ENCODE measurements at places on chromosomes 4 and X. TPM values are rescaled to one million over a fixed set of nuclear protein-coding genes. Genes with fewer than 3 reads are reported as not detected.

Gene ENAM
- not detected for total RNA-seq

DNA sequence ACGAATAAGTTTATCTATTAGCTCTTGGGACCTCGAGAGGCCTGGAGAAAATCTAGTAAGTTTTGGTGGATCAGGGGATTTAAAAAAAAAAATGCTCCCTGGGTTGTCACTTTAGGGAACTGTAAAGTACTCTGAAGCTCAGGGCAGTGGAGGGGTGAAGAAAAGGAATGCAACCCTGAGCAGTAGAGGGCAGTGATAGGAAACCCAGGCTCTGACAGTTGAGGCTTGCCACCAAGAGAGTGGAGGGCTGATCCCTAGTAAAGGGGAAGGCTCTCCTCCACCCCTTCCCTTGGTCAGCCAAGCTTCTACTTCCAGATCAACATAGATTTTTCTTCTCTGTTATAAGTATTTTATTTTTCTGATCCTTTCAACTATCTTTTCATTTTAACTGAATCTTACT lies 73.1 kb downstream of the FBXO8 start:
- no peak overlapping the region for H3K27ac ChIP-seq
- peaks cover 75% of the 10 kb centered on the region for H3K27me3 ChIP-seq
- H3K4me1 ChIP-seq = no peaks in the 10 kb centered on the region
- H3K36me3 ChIP-seq = no peaks in the 10 kb centered on the region

Gene GPR82
- 0.16 TPM for total RNA-seq

Gene MAGEA11
- total RNA-seq = not detected

DNA sequence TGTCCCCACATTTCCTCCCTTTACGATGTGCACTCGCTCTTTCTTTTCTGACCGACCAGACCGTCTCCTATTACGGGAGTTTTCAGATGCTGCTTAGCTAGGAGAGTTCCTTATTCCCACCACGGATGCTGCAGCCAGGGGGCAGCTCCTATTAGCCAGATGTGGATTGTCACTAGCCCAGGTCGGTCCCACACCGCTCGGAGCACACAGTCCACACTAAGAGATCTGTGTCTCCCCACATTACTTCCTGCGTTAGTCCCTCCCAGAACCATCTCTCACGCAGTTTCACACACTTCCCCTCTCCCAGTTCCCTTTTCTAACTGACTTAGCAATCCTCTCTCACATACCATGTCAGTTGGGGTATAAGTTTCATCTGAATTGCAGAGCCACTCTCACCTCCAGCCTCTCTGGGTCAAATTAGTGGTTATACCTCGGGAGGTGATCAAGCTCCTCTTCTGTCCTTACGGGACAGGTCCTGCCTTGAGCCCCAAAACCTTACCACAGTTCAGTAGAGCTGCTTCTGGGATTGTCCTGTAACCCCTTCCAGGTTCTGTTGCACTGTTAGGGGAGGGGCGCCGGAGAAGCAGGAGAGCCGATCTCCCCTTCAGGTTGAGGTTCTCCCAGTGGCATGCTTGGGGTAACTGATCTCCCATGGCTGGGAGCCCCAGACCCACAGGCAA lies 28.2 kb downstream of the SULT1E1 start:
- H3K27me3 ChIP-seq = no peaks in the 10 kb centered on the region
- H3K36me3 ChIP-seq = no peaks in the 10 kb centered on the region
- H3K27ac ChIP-seq = no peak overlapping the region
- H3K4me3 ChIP-seq = no peak overlapping the region

GRCh38 chr4:150994721-150995120 lies 20.4 kb downstream of the LRBA start:
- no peak overlapping the region for H3K4me3 ChIP-seq
- no peak overlapping the region for H3K27ac ChIP-seq
- H3K4me1 ChIP-seq = no peaks in the 10 kb centered on the region
- no peak for DNase-seq
- no peaks in the 10 kb centered on the region for H3K36me3 ChIP-seq

Gene CAMK2D
- 47.7 TPM for total RNA-seq

Gene ZXDB
- total RNA-seq = 11.8 TPM

- peaks cover 19% of the 10 kb centered on the region for H3K27me3 ChIP-seq
- no peak overlapping the region for H3K27ac ChIP-seq
- no peaks in the 10 kb centered on the region for H3K36me3 ChIP-seq
- no peak overlapping the region for H3K4me3 ChIP-seq
Observed at GRCh38 chrX:17361620-17362019, 13.4 kb upstream of the NHS start.
